ENCODE measurements at places on chromosomes 13 and 19. TPM values are rescaled to one million over a fixed set of nuclear protein-coding genes. Genes with fewer than 3 reads are reported as not detected.

SUGT1 gene
- total RNA-seq = 25.1 TPM

PSG1 gene
- total RNA-seq = not detected

RAB11B gene
- 53.8 TPM for total RNA-seq

- no peak for DNase-seq
Measured at GRCh38 chr19:2253106-2254063, 2.8 kb downstream of the JSRP1 start.

- DNase-seq = no peak
Measured at GRCh38 chr19:23882493-23882892, 32.2 kb upstream of the ZNF726 start.

GRCh38 chr19:55116859-55117662 lies at the start of gene PPP1R12C:
Gene PPP1R12C (minus strand): TSS chr19:55117637. CDS start chr19:55117543, 94 bp downstream.
- DNase-seq = peak; percentile 33

DNA sequence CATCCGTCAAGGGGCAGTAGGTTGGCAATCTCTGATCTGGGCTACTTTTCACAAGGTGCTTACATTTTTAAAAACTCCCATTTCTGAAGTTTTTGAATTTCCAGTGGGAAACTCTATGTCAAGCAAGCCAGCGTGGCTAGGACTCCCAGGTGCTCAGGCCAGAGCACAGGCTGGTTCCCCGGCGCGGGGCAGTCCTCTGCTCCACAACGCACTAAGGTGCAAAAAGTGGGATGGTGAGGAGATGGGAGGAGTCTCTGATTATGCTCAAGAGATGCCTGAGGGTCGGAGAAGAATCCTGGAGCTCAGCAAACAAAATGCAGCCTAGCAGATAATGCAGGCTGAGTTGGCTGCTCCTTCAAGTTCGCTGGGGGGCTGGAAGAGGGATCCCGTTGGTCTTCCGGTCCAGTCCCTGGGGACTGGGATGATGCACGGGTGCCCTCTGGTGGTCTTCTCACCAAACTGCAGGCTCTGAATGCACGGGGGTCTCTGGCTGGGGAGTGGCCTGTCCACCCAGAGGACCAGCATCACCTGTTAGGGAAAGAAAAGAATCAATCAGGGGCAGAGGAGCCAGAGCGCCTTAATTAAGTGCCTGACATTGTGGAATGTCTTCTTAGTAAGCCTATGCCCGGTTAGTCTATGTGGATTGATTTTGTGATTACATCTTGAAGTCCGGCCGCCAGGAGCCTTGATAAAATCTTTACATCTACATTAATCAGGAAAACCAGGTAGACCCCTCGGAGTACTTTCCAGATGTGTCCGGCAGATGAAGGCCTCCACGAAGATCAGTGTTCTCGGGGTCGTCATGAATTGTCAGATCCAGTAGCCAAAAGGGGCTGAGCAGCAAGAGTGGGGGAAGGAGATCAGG lies 244.4 kb upstream of the MAB21L1 start:
- DNase-seq = peak; percentile 36

- DNase-seq = no peak
Measured at GRCh38 chr13:48773531-48774275, 120.0 kb downstream of the CYSLTR2 start.

GRCh38 chr13:33798023-33798422 lies 19.9 kb upstream of the RFC3 start:
- no peak for DNase-seq

DNA sequence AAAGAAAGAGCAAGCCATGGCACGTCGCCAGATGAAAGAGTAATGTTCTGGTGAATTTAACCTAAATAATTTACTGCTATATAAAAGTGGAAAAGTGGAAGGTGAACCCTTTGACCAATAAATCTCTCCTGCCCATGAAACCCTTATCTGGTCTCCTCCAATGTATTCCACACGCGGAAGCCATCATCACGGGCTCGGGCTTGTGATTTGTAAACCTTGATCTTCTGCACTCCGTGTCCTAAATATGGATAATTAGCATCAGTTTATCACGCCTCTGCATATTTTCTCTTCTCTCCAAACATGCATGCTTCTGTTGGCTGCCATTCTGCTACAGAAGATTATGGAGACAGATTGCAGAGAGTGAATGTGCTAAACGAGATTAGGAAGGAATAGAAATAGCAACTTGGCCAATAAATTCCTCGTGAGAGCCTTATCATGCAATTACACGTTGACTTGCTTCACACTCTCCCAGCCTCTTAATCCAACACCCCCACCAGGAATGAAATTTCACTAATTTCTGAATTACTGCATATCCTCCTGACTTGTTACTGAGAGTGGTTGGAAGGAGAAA lies 34.5 kb downstream of the SOX1 start:
- DNase-seq = no peak

GRCh38 chr13:33125821-33126570 lies 109.8 kb downstream of the KL start:
- DNase-seq = peak; percentile 95

- DNase-seq = no peak
Measured at GRCh38 chr13:41332829-41333228, 21.8 kb downstream of the NAA16 start.

TMEM272 gene
- not detected for total RNA-seq

DNA sequence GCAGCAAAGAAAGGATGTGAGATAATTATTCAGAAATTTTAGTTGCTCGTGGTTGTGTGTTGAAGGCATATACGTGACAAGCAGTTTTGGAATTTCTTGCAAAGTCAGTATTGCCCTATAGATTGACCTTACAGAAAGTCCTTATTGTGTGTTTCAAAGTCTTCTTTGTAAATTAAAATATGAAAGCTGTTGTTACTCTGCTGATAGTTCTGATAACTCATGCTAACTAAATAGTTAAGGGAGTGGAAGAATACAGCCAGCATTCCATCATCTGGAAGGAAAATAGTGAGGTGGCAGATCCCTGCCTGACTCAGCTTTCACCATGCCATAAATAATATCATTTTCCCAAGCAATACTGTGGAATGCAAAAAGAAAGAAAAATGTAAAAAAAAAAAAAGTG lies 27.2 kb downstream of the WASF3 start:
- peak; percentile 55 for DNase-seq

GRCh38 chr19:38545596-38545995 lies 72.2 kb downstream of the MAP4K1 start:
- no peak for DNase-seq

GRCh38 chr13:39263531-39263930 lies 225.3 kb downstream of the NHLRC3 start:
- no peak for DNase-seq

- DNase-seq = peak; percentile 86
Measured at GRCh38 chr13:79659121-79659521, 178.2 kb downstream of the NDFIP2 start.

PRR12 gene
- total RNA-seq = 1.1 TPM

CPB2 gene
- total RNA-seq = not detected

DNA sequence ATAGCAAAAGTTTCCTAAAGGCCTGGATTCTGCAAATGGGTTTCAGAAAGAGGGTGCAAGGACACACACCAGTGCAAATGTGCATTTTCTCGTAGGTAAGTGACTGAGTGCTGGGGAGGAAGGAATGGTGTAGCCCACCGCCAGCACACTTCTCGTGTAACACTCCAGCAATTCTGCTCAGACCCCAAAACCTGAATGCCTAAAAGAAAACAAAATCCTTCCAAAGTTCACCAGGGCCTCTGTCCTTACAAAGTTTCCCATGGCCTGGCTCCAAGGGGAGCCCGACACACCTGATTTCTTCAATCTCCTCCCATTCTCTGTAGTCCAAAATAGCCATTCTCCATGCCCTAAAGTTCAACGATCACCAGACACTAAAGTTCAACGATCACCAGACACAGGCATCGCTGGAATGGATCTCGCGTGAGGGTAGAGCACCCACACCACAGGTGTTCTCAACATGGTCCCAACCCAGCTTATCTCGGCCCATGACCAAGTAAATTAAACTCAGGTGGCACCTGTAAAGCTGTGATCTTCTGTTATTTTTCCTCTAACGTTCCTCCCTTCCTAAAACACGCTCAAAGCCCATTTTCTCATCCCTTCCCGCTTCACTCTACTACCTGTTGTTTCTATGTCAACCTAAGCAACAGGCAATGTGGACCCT lies 46.0 kb downstream of the ABCC4 start:
- DNase-seq = no peak

DNA sequence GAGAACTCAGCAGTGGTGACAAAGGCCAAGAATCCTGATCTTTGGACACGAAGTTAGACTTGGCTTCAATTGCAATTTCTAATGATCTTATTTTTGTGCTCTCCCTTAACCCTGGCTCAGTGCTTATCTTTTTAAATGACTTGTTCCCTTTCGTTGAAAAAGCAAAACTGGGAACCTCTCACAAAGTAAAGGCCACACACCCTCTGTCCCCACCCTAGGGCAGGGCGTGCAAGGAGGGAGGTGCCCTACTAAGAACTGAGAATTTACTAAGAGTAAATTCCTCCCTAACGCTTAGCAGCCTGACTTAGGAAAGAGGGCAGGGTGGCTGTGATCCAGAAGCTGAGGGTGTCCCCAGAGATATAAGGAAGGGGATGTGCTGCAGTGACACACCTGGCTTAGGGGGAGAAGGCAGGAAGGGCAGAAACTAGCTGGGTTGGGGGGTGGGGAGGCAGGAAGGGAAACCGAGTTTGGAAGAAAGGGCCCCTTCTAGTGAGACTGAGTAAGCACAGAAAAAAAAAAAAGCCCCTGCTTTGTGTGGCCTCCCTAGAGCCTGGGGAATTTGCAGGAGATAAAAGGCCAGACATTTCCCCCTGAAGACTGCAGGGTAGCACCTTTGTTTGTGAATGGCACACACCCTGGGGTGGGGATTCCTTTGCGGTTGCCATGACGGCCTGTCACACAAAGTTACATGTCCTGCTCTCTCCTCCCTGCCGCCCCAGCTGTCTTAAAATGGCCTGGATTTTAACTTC lies 435.1 kb downstream of the EFNB2 start:
- no peak for DNase-seq

DNA sequence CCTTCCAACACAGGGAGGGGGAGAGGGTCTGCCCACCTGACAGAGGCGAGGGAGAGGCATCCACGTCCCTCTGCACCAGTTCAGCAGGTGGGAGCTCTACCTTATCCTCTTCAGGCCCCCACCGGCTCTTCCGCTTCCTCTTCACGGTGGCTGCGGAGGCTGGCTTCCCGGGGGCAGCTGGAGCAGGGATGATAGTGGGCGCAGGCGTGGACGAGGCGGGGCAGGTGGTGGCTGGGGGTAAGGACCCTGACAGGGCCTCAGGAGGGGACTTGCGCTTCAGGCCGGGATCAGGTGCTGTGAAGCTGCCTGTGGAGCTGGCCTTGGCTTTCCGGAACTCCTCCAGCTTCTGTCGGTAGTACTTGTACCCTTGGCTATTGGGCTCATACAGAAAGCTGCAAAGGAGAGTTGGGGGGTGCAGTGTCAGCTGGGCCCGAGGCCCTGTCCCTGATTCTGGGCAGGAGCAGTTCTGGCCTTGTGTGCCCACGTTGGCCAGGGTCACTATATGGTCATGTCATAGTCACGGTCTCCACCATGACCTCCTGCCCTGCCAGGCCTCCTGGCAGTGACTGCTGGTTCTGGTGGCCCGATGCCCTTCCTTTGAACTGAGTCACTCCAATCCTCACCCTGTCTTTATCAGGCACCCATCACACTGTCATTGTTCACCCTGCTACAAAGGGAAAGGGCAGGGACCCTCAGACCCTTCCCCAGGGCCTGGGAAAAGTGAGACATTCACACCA lies 23.2 kb downstream of the SUGP1 start:
- DNase-seq = no peak

DNA sequence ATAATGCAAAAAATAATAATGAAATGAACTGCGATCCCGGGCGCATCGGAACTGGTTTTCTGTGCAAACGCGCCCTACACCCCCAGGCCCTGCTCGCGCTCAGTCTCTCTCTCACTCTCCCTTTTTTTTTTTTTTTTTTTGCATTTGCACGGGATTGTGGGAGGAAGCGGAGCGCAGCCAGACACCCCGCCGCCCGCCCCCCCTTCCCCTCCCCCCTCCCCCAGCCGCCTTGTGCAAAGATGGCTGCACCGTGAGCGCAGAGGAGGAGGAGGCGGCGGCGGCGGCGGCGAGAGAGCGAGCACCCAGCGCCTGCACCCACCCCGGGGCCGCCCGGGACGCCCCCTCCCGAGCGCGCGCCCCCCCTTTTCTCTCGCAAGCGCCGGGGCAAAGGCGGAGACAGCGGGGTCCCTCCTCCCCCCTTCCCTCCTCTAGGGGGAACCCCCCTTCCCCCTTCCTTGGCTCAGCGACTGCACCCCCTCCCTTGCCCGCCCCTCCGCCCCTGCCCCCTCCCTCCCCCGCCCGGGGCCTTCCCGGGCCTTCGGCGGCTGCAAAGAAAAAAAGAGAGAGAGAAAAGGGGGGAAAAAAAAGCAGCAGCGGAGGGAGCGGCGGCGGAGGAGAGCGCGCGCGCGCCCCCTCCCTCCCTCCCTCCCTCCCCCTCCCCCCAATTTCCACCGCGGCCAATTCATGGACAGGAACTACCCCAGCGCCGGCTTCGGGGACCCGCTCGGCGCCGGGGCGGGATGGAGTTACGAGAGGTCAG lies at the start of gene PRR12:
Gene PRR12, plus strand, starts transcription at position 212 of the 760 bp plus-strand sequence. Its CDS starts 473 bp downstream, at position 685.
- peak; percentile 82 for DNase-seq

- DNase-seq = no peak
Measured at GRCh38 chr13:110643768-110644421, 28.6 kb downstream of the NAXD start.

GRCh38 chr13:73731564-73731963 lies 402.6 kb downstream of the KLF12 start:
- no peak for DNase-seq

GRCh38 chr19:55014714-55015113 lies 23.4 kb downstream of the GP6 start:
- peak; percentile 92 for DNase-seq

TUBA3C gene
- total RNA-seq = not detected

GTPBP3 gene
- total RNA-seq = 6.3 TPM

DNA sequence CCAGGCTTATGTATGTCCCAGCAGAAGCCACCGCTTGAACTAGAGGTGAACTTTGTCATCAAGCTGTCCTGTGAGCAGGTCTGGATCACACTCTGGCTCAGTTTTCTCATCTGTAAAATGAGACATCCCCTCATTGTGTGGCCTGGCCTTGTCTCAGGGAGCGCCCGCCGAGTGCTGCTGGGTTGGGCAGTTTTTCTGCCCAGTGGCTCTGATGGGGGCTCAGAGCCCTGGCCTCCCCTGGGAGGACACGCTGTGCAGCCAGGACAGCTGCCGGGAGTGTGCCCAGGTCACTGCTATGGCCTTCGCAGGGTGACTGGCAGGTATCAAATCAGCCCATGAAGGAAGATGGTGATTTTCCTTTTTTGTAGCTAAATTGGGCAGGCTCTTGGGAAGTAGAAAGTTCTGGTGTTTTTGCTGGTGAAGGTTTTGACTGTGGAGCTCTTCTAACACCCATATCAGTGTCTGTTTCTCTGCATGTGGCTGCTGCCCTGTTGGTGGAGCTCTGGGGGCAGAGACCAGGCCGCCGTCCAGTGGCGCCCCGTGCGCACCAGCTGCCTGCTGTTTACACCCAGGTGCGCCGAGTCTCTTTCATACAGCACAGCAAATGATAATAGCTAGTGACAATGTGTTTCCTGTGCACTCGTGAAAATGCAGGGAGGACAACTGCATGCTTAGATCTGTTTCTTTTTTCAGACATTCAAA lies 40.8 kb downstream of the SLC7A9 start:
- no peak for DNase-seq
